ENCODE measurements at places on chromosomes 5 and 9. TPM values are rescaled to one million over a fixed set of nuclear protein-coding genes. Genes with fewer than 3 reads are reported as not detected.

SLC6A18 gene
- polyA plus RNA-seq, result 0.03 TPM

FAM200C gene
- polyA plus RNA-seq, result 7.8 TPM

GRCh38 chr5:174119468-174119881 is 74.0 kb downstream of the NSG2 start:
- DNase-seq, result no peak

- DNase-seq, result no peak
These were observed 50.6 kb downstream of the ALDH1A1 start for GRCh38 chr9:72902268-72902667.

- no peak for DNase-seq
These were observed 18.3 kb downstream of the CDK5RAP2 start for GRCh38 chr9:120561709-120562108.

DNA sequence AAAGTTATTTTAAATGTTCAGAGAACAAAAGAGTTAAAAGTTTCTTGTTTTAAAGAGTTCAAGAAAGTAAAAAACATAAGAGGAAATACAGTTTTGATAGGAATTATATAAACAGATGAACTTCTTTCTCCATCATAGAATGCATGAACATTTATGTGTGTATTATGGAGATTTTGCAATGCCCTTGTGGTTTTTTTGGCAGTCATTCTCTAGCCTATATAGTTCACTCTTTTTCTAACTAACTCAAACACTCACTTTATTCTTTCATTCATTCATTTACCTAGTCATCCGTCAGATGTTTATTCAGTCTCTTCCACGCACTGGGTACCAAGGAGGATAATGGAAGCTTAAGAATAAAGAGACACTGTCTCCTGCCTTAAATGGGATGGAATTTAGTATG is 195.9 kb upstream of the VLDLR start:
- no peak for DNase-seq

OR13F1 gene
- not detected for polyA plus RNA-seq

PRDM9 gene
- polyA plus RNA-seq, result not detected

CNTFR gene
- 15.9 TPM for polyA plus RNA-seq

GRCh38 chr9:110241260-110241857 is 14.9 kb downstream of the TXN start:
- DNase-seq, result no peak

GRCh38 chr5:150789943-150790611 is 11.5 kb downstream of the SMIM3 start:
- DNase-seq, result peak; percentile 10

DNA sequence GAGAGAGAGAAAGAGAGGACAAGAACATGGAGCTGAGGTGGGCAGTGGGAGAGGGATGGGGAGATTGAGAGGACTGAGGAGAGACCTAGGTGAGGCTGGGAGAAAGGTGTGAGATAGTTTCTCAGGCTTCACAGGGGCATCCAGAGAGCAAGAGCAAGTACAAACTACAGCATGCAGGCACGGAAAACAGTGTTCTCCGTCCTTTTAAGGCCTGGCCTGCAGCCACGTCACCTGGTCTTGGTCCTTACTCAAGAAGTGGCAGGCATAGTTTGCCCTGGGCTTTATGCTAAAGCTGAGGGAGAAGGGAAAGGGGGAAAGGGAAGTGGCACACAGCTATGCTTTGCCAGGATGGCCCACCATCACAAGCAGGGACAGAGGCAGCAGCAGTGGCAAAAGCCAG is 65.7 kb downstream of the SIL1 start:
- DNase-seq, result no peak

PCDHB12 gene
- polyA plus RNA-seq, result 1.2 TPM

PDGFRB gene
- 18.6 TPM for polyA plus RNA-seq

DNA sequence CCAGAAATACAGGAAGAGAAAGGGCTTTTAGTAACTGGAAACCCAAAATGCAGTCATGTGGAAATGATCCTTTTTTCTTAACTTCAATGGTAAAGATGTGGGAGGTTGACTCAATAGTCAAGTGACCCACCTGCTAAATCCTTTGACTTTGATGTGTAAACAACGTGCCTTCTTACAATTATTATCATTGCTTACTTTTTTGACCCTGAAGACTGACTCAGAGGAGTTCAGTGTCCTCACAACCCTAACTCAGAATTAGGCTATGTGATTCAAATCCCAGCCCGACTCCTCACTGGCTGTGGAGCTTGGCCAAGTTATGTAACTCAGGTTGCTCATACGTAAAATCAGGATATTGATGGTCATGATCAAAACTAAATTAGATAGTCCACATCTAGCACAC is 27.9 kb downstream of the ANXA1 start:
- DNase-seq, result no peak

- DNase-seq, result no peak
These were observed 374.1 kb upstream of the ACO1 start for GRCh38 chr9:32010322-32010721.

- no peak for DNase-seq
These were observed 18.3 kb downstream of the MRNIP start for GRCh38 chr5:179840321-179840720.

CARTPT gene
- polyA plus RNA-seq, result 8.5 TPM

DNA sequence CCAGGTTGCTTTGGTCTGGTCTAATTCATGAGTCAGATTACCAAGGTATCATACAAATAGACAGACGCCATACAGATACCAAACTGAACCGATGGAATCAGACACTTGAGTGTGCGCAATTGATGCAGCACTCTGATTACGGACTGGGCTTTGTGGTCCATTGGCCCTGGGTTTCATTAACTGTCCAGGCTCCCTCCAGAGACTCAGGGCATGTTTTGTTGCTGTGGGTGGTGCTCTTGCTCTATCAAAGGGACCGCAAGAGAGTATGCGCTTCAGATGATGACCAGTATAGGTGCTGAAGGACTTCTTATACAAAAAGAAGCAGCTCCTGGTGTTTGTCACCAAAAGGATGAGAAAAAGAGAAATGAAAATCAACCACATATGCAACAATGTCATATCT is 36.9 kb upstream of the ANKRD55 start:
- no peak for DNase-seq

DNA sequence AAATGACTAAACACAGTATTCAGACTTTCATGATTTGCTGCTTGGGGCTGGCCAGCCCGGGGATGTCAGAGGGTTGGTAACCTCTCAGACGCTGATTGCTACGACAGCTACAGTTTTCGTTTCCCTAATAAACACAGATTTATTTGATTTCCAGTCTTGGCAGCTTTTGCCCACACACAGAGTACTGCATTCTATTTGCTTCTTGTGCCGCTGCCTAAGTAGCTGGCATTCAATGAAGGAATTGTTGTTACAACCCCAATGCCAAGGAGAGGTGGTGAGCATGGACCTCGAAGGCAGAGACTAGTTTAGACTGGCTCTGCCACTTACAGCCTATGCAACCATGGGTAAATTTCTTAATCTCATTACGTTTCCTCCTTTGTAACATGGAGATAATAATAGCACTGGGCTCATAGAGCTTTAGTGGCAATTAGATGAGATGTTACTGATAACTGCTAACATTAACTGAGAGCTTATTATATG is 247.1 kb upstream of the PANK3 start:
- DNase-seq, result no peak

DNA sequence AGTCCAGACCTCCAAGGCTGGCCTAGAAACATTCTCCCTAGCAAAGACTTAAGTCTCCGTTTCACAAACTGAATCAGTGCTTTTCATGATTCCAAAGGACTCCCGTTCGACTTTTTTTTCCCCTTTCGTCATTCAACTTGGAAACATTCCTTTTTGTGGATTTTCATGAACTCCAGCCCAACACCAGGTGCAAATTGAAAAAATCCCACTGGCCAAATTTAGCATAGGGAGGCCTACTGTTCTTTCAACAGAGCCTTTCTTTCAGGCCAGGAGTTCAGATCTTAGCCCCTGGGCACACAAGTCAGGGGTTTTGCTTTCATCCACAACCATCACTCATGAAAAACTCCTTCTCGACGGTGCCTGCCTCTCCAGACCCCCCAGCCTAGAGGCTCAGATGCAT is 285.3 kb downstream of the PIK3R1 start:
- no peak for DNase-seq

DNA sequence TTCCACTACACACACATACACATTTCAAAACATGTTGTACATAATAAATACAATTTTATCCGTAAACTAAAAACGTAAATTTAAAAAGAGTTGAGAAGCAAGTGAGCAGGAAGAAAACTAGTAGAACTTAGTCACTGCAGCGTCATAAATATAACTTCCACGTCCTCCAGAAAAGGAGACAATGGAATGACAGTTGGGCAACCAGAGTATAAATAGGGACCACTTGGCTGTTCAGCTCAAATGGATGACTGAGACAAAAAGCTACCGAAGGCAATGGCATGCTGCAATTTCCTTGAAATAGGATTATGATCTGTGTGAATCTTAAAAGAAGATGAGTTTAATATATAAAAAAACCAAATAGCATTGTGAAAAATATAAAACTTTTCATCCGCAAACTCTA is 438.5 kb upstream of the RGMB start:
- no peak for DNase-seq

TMOD1 gene
- polyA plus RNA-seq, result 8.9 TPM

DNA sequence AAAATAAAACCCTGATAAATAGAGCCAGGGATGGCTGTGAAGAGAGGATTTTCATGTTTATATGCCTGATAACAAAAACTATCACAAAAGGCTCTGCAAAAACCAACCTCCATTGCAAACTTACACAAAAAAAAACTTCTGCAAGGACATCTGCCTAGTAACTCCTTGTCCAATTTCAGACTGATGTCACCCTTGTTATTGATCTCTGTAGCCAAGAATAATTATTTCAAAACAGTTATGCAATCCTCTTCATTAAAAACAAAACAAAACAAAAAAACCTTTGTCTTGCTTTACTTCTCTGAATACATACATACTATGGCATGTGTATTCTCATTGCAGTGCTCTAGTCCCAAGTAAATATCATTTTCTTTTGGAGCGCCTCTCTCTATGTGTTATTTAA is 49.7 kb downstream of the PHAX start:
- DNase-seq, result no peak

- no peak for DNase-seq
These were observed 59.3 kb downstream of the RGS3 start for GRCh38 chr9:113522858-113523257.

DNA sequence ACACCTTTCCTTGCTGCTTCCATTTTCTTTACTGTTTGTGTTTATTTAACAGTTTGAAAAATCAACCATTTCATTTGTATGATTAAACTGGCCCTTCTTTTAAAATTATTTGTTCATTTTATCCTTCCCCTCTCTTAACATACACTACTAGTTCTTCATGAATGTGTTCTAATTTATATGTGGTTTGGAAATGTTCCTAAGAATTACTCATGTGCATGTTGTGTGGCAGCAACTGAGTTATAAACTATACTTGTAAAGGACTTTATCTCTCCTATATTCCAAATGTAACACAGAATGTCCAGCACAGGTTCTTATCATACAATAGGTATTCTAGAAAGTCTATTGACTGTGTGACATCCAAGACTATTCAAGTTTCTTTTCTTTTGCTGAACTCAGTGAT is 358.2 kb upstream of the MEF2C start:
- DNase-seq, result no peak

DNA sequence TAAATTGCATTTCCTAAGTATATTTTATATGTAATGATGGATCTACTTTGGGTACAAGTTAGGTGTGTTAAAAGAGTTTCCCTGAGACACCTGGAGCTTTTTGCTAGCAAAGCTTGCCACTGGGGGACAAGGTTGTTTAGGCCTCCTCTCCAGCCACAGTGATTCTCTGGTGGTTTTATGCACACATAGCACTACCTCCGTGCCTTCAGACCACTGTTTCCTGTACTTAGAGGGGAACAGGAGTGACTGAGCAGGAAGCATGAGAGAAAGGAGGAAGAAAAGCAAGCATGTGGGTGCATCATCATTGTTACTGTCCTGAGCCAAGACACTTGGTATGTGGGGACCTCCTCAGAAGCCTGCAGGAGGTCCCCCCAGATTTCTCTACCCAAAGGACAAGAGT is 272.1 kb downstream of the RASEF start:
- no peak for DNase-seq

GRCh38 chr9:2032234-2032633 is 17.1 kb downstream of the SMARCA2 start:
- no peak for DNase-seq

WNT8A gene
- not detected for polyA plus RNA-seq

PCA3 gene
- polyA plus RNA-seq, result 0.97 TPM

DNA sequence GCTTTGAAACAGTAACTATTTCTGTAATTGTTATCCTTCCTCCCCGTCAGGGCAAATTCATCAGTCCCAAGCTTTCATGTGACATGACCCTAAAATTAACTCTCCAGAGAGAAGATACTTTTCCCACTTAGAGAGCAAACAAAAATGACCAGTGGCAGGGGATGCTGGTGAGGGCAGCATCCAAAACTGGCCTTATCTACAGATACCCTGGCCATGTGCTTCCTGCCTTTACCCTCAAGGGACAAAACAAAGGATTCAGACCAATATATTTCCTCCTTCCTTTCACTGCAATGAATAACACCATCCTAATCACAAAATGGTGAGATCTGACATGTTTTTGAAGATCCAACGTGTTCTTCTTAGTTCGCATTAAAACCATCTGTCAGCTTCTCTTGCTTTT is 267.2 kb downstream of the MAN2A1 start:
- no peak for DNase-seq

- DNase-seq, result peak; percentile 52
These were observed 21.0 kb upstream of the SCGB3A2 start for GRCh38 chr5:147857302-147858129.

DNA sequence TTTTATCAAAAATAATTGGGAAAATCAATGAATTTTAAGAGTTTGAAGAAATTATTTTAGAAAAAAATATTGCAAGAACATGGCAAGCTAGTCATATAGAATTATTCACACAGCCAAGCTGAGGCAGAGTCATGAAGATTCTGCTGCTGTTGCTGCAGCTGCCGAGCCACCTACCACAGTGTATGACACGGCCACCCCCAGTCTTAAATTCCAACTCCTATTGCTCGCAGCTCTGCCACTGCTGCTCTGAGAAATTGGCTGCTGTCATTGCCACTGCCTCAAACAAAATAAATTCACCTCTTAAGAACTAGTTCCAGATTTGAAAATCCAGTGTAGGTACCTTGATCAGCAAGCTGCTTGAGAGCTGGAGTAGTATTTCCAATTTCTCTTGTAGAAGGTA is 1318.8 kb upstream of the ACO1 start:
- no peak for DNase-seq

- DNase-seq, result peak; percentile 64
These were observed 249.3 kb upstream of the DMRT1 start for GRCh38 chr9:592225-592624.

IL17B gene
- 4.0 TPM for polyA plus RNA-seq

DNA sequence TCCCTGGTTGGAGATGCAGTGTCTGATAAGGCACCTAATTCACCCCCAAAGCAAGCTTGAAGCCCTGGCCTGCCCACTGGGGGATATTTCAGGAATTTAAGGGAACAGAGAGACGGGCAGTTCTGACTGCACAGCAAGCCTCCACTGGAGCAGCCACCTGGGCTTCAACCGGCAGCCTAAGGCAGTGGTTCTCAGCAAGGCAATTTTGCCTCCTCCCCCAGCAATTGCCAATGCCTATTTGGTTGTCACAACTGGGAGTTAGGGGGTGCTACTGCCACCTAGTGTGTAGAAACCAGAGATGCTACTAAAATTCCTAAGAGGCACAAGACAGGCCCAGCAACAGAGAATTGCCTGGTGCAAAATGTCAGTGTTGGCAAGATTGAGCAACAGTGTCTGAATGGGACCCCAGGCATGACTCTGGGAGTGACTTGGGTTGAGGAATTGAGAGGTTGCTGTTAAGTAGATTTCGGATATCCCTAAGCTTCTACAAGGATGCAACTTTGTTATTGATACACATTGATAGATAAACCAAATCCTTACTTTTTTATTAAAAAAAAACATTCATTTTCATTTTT is 58.7 kb upstream of the CTSL start:
- DNase-seq, result no peak

Measured in large intestine (tissue), 12 donors.